ENCODE measurements at places on chromosomes 4 and X.

- peak; percentile 67 for DNase-seq
Observed at GRCh38 chrX:48083212-48083611, 11.8 kb upstream of the ZNF630 start.

DNA sequence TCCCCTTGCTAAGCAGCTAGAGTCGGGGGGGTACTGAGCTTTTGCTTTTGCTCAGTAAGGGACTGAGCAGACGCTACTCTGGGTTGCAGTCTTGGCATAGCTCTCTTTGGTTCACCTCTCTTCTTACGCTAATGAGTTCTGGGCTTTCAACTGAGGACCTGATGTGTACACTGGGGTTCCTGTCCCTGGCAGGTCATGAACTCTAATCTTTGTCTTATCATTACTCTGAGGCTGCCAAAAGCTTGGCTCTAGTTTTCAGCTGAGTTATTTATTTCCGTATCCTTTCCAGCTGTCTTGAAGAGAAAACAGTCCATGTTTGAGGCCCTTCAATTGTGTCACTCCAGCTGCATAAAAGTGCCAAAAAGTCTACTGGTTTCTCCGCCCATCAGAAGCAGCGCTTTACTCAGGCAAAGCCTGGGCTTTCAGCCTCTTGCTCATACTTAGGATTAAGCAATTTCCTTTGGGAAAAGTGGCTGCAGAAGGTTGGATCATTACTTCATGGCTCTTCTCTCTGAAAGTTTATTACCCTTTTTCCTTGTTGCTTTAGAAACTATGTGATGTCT, 121.0 kb upstream of the STOX2 start:
- DNase-seq, result peak; percentile 59

- no peak for DNase-seq
Observed at GRCh38 chrX:63718010-63718694, 66.9 kb downstream of the ARHGEF9 start.

GRCh38 chr4:108431986-108432385, 188.4 kb upstream of the RPL34 start:
- no peak for DNase-seq

DNA sequence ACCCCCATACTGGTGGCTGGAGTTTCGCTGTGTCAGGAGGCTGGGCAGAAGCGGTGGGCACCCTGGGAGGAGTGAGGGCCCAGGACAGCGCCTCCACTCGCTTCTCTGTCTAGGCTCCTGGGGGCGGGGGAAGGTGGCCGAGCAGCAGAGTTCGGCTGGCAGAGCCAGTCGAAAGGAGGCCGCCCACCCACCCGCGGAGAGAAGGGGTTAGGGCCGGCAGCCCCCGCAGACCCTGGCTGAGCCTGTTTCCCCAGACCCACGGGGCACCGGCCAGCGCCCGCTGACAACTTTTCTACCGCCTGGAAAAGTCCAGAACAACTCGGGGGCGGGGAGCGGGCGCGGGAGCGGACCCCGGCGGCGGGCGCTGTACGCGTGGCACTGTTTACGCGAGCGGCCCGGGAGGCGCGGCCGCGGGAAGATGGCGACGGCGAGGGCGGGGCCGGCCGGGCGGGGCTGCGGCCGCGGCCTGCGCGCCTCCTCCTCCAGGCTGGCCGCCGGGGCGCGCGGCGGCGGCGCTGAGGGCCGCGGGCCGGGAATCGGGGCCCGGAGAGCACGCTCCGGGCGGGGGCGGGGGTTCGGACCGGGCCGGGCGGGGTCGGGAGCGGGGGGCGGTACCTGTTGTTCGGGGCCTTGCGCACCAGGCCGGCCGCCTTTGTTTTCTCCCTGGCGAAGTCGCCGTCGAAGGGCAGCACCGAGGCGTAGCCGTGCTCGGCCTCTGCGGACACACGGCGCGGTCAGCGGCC, 628 bp downstream of the MXD4 start:
- DNase-seq, result peak; percentile 93

DNA sequence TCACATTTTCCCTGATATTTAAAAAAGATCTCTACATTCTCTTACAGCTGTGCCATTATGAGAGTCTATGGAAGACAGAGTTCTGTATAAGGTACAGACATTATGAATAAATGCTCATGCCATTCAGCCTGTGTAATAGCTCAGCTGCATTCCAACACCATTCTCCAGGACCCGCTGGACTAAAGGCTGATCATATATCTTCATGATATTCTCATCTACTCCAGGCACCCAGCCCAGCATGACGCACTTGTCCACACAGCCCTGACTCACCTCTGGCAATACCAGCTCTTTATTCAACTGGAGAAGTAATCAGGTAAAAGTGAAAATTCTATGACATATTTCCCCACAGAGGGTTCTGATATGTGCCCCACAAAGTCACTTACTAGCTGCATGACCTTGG, 437.5 kb upstream of the FGF16 start:
- no peak for DNase-seq

- no peak for DNase-seq
Observed at GRCh38 chrX:113726898-113727297, 857.0 kb upstream of the HTR2C start.

GRCh38 chr4:101262683-101263082, 84.6 kb downstream of the PPP3CA start:
- no peak for DNase-seq

DNA sequence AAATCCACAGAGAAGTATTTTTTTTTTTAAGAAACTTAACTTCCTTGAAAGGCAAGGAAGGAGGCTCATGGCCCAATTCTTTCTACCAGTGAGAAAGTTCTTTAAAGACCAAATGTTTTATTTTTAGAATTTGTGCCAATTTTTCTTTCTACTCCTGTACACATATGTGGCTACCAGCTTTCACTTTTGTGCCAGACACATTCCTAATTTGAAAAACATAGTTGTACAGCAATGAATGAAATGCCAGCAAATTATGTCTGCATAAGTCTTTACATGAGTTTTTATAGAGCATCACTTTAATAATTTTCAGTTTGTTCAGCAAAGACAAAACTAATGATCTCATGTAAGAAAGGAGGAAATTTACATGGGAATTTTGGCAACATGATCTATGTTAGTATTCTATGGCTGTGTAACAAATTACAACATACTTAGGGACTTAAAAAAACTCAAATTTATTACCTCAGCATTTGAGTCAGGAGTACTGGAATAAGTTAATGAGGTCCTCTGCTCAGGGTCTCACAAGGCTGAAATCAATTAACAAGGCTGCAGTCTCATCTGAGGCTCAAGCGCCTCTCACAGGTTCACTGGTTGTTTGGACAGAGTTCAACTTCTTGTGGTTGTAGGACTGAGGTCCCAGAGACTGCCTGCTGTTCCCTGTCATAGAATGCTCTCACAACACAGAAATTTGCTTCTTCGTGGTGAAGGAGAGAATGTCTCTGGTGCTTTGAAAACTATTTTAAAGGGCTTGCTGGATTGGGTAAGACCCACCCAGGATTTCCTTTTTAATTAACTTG, 678.2 kb upstream of the FAM241A start:
- DNase-seq, result no peak

DNA sequence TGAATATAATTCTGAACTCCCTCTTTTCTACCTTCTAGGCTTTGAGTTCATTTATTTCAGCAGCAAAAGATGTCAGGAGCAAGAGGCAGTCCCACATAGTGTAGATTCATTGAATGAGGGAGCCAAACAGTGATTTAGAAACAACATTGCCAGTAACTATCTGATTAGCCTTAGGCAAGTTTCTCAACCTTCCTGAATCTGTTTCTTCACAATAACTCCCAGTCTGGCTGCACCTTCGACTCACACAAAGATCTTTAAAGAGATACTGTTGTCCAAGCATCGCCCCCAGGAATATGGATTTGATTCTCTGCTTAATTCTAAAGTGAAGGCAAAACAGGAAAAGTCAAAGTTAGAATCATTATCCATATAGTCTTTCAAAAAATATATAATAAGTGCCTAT, 1026.2 kb downstream of the DMD start:
- DNase-seq, result no peak

DNA sequence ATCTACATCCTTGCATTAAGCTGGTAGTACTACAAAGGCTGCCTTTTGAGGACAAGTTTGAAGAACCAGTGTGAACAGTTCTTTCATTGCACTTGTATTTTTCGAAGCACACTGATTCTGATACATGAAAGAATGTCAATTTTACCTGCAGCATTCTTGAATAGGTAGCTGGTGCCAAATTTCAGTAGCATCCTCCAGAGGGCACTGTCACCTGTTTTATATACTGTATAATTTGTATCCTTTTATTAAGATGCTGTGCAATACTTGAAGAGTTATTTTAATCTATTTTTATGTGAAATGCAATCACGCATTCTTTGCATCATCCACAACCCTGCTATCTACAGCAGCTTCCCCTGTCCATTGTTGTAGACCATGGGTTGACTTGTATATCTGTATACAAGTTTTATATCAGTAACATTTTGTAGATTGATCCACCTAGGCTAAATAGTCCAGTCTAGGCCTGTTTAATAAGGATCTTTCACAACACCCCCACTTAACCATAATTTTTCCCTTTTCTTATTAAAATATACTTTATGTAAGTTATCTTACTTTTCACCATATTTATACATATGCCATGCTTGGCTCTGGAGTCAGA, 325.7 kb downstream of the PCDH7 start:
- DNase-seq, result no peak

- no peak for DNase-seq
Observed at GRCh38 chrX:8981723-8982122, 52.2 kb downstream of the FAM9B start.
